ENCODE measurements at places on chromosomes 7 and 10. TPM values are rescaled to one million over a fixed set of nuclear protein-coding genes. Genes with fewer than 3 reads are reported as not detected.

Gene STOX1
- 0.13 TPM for total RNA-seq

Gene ZNF239
- 5.9 TPM for total RNA-seq

Gene PSMC2
- total RNA-seq = 169 TPM

Gene PIK3CG
- total RNA-seq = 0.03 TPM

Gene AKR1B1
- 46.7 TPM for total RNA-seq

Gene OR6V1
- total RNA-seq = not detected

Gene CCL24
- total RNA-seq = not detected

Gene MMRN2
- 6.2 TPM for total RNA-seq

Gene URGCP
- total RNA-seq = 35.7 TPM

Gene WEE2
- not detected for total RNA-seq

Gene MLXIPL
- total RNA-seq = 0.39 TPM

Gene DGKI
- total RNA-seq = 12.7 TPM

Gene CALHM1
- not detected for total RNA-seq

Gene CNTNAP2
- under 0.01 TPM for total RNA-seq

Gene OTUD1
- total RNA-seq = 7.9 TPM

Gene SPDYE16
- not detected for total RNA-seq

Gene DCLRE1A
- total RNA-seq = 6.1 TPM

Gene CFAP58
- 0.23 TPM for total RNA-seq

Gene CACNA2D1
- total RNA-seq = 134 TPM

Gene GLI3
- 4.1 TPM for total RNA-seq

Gene DDX21
- total RNA-seq = 79.9 TPM

Gene BAIAP2L1
- total RNA-seq = 4.2 TPM

Gene OR2A12
- not detected for total RNA-seq

Gene NEUROD6
- not detected for total RNA-seq

Gene PRLHR
- total RNA-seq = not detected

Gene RPEL1
- total RNA-seq = not detected

Gene ADRA2A
- 2.0 TPM for total RNA-seq

Gene NANOS1
- 1.5 TPM for total RNA-seq

Gene MMD2
- not detected for total RNA-seq

Gene ADAM12
- 120 TPM for total RNA-seq

Gene SUN3
- total RNA-seq = not detected

Gene BMPR1A
- 60.5 TPM for total RNA-seq

Gene APBB1IP
- 0.26 TPM for total RNA-seq

Gene TUBB8
- not detected for total RNA-seq

Gene NEUROG3
- not detected for total RNA-seq

Gene TMEM270
- total RNA-seq = not detected

Gene MBL2
- not detected for total RNA-seq

Gene KLLN
- total RNA-seq = 0.46 TPM

Gene AKR1C8
- not detected for total RNA-seq

Gene SMARCD3
- 37.1 TPM for total RNA-seq

Gene FGF8
- not detected for total RNA-seq

Gene PAX4
- not detected for total RNA-seq

Gene CFAP70
- total RNA-seq = 1.2 TPM

Gene KNDC1
- total RNA-seq = 0.86 TPM

Gene SPDYE5
- total RNA-seq = not detected

Gene EBLN1
- total RNA-seq = not detected

Gene CYP26C1
- total RNA-seq = 0.07 TPM

Gene CCDC201
- 0.03 TPM for total RNA-seq

Gene SPDYE6
- not detected for total RNA-seq

Gene PRRT4
- total RNA-seq = 0.13 TPM

Gene IFIT1B
- not detected for total RNA-seq

Gene DCLRE1C
- 7.7 TPM for total RNA-seq

Gene GTF2IRD1
- 18.9 TPM for total RNA-seq

Gene CLCN1
- 0.07 TPM for total RNA-seq

All from smooth muscle cell of the pulmonary artery (primary cell).